ENCODE measurements at places on chromosomes 12 and 14. TPM values are rescaled to one million over a fixed set of nuclear protein-coding genes. Genes with fewer than 3 reads are reported as not detected.

GRCh38 chr14:23663711-23664110 is 27.5 kb downstream of the DHRS2 start:
- no peak for DNase-seq

GRCh38 chr14:76833011-76833410 is 6.8 kb downstream of the LRRC74A start:
- DNase-seq, result no peak

GRCh38 chr12:102022286-102022685 is 39.5 kb downstream of the WASHC3 start:
- DNase-seq, result no peak

- DNase-seq, result no peak
These were observed 33.2 kb downstream of the NCKAP5L start for GRCh38 chr12:49794811-49795653.

TAS2R30 gene
- total RNA-seq, result 0.48 TPM

FGFR1OP2 gene
- total RNA-seq, result 38.7 TPM

IL31 gene
- not detected for total RNA-seq

ADAM21 gene
- 0.08 TPM for total RNA-seq

KRT6C gene
- total RNA-seq, result not detected

All from kidney epithelial cell (primary cell).